Breast epithelium (tissue), 4 donors: ENCODE measurements at places on chromosomes 4 and X. TPM values are rescaled to one million over a fixed set of nuclear protein-coding genes. Genes with fewer than 3 reads are reported as not detected.

DNA sequence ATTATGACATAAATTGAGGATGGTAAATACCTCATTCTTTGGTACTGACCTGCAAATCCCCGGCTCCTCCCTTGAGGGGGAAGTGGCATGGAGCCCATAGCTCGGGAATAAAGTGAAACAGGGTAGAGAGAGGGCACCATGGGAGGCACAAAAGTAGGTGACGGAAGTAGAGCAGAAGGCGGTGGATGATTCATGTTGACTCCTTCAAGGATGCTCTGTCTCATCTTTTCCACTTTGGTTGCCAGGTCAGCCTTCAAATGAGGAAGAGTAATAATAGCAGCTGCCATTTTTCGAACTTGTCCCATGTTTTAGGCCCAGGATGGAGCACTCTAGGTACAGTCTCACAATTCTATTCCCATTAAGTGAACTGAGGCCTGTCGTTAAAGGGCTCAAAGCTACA is 41.4 kb upstream of the PHF8 start:
- DNase-seq, result no peak

DNA sequence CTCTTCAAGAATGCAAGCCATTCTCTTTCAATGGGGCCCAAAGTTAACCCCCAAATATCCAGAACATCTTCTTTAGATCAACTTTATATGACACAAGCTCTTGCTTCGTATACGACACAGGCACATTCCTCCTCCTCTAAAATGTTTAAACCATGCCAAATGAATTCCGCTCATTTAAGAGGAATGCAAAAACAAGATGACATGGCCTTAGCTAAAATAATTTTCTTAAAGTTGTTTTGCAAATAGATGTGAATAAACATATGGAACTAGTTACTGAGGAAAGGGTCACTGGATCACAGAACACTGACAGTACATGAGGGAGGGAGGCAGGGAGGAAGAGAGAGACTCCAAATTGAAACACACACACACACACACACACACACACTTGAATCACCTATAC is 97.4 kb downstream of the RASL11B start:
- DNase-seq, result no peak

- no peak for DNase-seq
These were observed 302.9 kb upstream of the FAM241A start for GRCh38 chr4:111842336-111842735.

H2BW1 gene
- total RNA-seq, result not detected

DNA sequence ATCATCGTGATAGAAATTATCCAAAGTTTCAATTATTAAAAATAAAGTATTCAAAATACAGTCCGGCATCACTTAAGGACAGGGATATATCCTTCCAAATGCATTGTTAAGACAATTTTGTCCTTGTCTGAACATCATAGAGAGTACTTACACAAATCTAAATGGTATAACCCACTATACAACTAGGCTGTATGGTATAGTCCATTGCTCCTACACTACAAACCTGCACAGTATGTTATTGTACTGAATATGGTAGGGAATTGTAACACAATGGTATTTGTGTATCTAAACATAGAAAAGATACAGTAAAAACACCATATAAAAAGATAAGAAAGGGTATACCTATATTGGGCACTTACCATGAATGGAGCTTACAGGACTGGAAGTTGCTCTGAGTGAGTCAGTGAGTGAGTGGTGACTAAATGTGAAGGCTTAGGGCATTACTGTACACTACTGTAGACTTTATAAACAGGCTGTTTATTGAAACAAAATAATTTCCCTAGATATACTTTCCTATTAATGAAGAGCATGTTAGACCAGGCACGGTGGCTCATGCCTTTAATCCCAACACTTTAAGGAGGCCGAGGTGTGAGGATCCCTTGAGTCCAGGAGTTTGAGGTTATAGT is 44.8 kb upstream of the PTPN13 start:
- no peak for DNase-seq

DNA sequence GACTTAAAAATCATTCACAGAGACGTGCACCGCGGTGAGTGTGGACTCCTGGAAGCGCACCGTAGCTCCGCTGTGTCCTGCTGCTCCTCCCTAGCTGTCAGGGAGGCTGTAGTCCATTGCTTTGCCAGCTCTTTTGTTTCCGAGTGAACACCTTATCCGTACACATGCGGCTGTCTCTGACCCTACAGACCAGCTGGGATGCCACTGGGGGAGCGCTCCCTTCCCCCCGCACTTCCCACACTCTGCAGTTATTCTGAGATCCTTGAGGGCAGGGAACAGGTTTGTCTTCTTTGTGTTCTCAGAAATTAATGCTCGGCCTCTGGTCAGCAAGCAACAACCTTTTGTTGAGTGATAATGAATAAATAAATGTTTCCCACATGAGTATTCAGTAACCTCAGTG is 33.7 kb upstream of the MSANTD1 start:
- DNase-seq, result peak; percentile 29

GRCh38 chr4:110104661-110105060 is 93.8 kb downstream of the ELOVL6 start:
- no peak for DNase-seq

GRCh38 chr4:155667568-155668511 is 1.2 kb downstream of the GUCY1A1 start:
- DNase-seq, result no peak

DNA sequence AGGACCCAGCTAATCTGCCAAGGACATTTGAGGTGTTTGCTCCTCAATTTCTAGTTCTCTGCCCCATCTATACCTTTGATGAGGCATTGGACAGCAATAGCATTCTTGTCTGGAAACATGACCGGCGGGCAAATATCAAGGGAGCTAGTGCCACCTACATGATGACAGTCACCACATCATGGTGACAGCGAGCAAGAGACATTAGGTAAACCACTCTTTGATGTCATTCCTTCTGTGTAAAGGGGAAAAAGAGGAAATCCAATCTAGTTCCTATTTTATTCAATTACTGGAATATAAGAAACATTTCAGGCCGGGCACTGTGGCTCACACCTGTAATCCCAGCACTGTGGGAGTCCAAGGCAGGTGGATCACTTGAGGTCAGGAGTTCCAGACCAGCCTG is 20.7 kb upstream of the IL13RA1 start:
- DNase-seq, result no peak

DNA sequence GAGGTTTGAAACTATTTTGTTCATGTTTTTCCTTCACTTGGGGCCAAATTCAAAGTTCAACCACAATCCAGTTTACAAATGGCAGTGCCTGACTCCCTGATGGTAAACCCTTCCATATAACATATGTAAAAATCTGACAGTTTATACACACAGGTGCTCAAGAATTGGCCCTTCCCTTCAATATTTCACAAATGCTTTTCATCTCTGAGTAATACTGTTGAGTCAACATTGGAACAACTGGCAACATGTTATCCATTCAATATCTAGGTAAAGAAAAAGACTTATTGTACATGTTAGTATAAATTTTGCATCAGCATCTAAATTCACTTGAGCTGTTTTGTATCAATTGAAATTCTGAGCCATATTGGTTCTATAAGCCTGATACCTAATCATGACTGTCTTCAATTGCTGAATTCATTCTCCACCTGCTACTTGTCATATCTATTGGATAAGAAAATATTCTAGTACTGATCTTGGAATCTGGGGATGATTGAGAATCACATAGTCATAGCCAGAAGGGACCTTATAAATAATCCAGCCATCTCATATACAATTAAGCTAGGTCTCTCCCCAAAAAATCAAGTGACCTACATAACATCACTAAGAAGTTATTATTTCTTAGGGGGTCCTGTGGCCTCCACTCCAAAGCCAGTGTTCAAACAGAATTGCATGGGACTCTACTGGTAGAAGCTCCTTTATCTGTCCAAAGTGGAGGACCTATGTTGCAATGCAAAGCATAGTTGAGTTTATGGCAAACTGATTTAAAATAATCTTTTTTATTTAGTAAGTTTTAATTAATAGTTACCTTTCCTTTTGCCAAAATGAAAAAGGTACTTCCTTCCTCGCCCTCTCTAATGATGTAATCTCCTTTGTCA is 61.9 kb downstream of the PRKG2 start:
- DNase-seq, result no peak

- no peak for DNase-seq
These were observed 455.6 kb upstream of the BOD1L1 start for GRCh38 chr4:14083150-14083549.

- no peak for DNase-seq
These were observed 13.3 kb downstream of the CNOT6L start for GRCh38 chr4:77805840-77806239.

- DNase-seq, result peak; percentile 72
These were observed at the start of gene PDLIM3 for GRCh38 chr4:185534866-185535611. Gene PDLIM3 (minus strand): TSS chr4:185535507. CDS start chr4:185535434, 73 bp downstream.

DNA sequence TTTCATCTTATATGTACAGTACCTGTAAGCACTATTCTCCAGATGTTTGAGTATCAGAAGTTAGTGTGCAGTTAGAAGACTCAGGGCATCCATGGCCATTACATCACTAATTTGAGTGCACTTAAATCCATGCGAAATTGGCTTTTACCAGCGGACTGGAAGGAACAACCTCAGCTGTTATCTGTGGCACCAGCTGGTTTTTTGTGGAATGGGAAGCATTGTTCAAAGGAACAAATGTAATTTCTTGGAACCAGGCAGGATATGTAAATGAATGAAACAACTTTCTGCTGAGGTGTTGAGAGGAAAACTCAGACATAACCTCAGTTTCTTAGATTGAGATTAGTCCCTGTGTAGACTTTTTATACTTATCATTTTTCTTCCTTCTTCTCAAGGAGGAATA is 60.2 kb downstream of the PDGFRA start:
- no peak for DNase-seq

DNA sequence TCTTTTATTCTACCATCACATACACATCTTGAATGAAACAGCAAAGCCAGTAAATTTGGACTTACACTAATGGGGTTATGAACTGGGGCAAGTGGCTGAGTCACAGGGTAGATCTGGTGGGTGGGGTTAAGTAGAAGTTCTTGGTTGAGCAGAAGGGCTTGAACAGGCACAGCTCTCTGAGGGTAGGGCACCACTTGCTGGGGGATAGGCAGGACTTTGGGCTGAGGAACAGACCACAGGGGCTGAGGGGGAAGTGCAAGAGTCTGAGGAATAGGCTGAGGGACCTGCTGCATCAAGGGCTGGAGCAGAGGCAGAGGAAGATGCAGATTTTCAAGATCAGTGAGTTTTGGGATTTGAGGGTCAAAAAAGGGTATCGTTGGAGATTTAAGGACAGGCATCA is 8.3 kb downstream of the CSN2 start:
- DNase-seq, result no peak

IL2 gene
- total RNA-seq, result not detected

NAA15 gene
- 28.5 TPM for total RNA-seq

LDOC1 gene
- total RNA-seq, result 9.4 TPM

DNA sequence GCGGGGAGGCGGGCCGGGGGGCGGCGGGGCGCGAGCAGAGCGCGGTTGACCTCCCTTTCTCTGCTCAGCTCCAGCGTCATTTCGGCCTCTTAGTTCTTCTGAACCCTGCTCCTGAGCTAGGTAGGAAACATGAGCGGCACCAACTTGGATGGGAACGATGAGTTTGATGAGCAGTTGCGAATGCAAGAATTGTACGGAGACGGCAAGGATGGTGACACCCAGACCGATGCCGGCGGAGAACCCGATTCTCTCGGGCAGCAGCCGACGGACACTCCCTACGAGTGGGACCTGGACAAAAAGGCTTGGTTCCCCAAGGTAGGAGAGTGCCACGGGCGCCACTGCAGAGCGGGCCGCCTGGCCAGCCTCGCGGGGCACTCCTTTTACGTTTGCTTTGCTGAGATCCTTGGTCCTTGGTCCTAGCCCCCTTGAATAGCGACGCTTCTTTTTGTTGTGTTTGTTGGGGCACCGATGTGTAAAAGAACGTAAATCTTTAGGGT is at the start of gene HTATSF1:
TSS of gene HTATSF1 (plus strand) at position 37 of the 497 bp plus-strand sequence. CDS start at position 130, 93 bp downstream.
- DNase-seq, result no peak

DNA sequence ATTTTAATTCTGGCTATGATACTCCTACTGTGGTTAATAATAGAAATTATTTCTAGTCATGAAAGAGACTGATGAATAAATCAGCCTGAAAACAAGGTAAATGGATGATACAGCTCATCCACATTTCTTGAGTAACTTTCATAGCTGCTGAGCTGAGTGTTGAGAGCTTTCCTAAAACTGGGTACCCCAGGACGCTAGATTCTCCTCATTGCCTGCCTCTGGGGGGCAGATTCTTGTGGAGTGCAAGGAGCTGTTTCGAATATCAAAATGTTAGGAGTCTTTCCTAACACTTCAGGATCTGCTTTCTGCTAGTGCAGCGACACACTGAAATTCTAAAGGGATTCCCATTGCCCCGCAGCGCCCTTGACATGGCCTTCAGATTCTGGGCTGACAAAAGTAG is 2.1 kb downstream of the MND1 start:
- DNase-seq, result no peak

DNA sequence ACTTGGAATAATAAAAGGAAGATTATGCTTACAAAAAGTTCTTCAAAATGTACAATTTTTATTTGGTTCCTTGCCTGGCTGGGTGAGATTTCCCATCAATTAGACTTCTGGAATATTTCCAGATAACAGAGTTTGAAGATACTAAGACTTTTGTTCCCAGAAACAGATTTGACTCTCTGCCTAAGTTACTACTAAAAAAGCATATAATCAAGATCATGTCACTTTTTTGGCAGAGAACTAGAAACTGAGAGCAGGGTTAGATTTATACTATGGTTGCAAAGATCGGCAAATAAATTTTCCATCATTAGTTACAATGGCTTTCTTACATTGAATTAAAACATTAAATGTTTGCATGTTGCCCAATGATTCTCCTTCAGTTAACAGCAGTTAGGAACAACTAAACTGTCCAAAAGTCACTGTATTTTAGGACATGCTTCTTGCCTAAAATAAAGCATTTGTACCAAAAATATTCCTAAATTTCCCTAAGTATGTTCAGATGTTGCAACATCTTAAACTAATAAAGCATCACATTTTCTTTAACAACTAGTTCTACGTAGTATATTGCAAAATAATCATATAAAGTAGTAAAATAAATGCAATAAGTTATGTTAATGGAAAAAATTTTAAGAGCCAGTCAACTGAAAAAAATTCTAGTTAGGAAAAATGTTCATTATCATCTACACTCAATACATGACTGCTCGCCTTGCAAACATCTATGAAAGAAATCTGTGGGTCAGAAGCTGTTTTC is 73.0 kb downstream of the SEC24D start:
- DNase-seq, result no peak

- no peak for DNase-seq
These were observed 33.9 kb downstream of the FBXW7 start for GRCh38 chr4:152501846-152502536.

DNA sequence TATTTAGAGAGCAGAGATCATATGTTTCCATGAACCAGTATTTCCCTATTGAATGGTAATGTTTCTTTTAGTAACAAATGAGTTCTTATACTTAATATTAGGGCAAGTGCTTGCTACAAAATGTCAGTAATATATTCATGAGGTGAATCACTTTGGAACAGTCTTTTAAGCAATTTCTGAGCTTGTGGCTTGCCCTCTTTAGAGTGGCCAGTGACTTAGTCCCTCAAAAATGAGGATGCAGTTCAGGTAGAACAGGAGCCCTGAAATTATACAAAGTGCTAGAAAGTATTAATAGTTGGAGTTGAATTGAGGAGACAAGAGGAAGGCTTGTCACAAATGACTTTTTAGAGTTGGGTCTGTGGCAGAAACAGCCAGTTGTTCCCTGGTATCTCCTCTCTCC is 53.4 kb upstream of the PITX2 start:
- no peak for DNase-seq
